Stimulated activated CD8-positive, alpha-beta memory T cell treated with anti-CD3 and anti-CD28 coated beads, Interleukin-15, amount 100 ng/mL, for 24 hours (primary cell): ENCODE measurements at places on chromosomes 1 and 21.

GRCh38 chr1:92291372-92291999 lies 7.3 kb downstream of the GLMN start:
- no peak for DNase-seq

DNA sequence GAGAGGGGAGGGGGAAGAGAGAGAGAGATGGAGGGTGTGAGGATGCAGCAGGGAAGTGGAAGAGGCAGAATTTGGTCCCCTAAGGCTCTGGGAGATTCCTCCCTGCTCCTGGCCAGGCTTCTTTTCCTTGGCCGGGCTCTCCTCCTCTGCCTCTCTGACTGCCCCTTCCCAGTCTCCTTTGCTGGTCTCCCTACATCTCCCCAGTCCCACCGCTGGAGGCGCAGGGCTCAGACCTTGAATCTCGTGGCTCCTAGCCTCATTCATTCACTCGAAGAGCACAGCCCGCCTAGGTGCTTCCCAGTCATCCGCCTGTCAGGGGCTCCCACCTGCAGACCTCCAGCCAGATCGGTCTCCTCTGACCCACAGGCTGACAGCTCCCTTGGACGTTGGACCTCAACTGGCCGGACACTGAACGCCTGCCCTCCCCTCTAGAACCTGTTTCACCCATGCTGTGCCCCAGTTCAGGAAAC lies 76.5 kb downstream of the VWA5B1 start:
- no peak for DNase-seq

DNA sequence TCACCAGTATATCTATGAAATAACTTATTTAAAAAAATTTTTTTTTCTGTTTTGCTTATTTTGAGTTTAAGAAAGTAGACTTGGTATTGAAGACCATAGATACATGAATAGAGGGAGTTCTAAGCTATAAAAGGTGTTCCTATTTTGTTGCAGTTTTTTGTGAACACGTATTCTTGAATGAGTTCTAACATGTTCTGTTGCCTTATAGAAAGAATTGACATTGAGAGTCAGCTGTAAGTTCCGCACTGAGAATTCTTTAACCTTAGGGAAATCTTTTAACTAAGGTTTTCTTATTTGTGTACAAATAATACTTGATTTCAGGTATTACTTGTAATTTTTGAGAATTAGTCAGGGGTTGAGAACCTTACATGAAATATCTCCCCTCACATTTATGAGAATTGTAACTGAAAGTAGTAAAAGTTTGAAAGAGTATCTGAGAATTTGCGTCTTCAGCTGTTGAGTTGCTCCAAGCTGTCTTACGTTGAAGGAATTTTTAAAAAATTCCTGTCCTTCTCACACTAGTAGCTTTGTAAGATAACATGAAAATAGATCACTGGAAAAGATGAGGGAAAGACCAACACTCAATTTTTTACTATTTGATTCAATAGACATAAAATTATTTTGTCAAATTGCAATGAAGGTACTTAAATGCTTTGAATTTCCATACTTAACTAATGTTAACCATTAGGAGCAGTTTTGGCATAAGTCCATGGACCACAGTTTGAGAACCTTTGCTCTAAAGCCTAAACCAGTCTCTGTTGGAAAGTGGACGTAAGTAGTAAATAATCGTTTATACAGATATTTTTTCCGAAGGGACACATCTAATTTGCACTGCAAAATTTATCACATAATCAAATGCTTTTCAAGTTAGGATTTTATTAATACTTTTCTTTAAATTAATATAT lies 3.8 kb downstream of the DR1 start:
- DNase-seq: no peak

GRCh38 chr1:222286011-222286410 lies 261.9 kb downstream of the HHIPL2 start:
- DNase-seq: no peak

DNA sequence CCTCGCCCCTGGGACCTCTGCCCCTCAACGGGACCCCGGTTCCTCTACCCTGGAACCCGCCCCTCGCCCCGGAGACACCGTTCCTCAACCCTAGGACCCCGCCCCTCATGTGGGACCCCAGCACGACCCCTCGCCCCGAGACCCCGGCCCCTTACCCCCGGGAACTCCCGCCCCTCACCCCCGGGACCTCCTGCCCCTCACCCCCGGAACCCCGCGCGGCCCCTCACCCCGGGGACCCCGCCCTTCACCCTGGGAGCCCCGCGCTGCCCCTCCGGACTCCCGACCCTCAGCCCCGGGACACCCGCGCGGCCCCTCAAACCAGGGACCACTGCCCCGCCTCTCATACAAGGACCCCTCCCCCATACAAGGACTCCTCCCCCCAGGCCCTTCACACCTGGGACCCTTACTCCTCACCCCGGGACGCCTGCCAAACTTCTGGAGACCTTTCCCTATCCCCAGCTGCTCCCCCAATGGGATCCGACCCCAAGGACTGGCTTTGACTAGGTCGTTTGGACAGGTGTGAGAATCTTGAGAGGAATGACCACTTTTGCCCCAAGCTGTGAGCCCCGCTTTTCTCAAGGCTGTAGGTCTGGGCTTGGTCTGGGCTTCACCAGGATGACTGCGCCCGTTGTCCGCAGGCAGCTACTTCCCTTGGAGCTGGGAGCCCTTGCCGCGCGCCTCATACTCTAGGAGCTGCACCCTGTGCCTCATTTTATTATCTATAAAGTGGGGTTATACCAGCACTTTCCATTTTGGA lies 843 bp downstream of the DIP2A start:
- DNase-seq: no peak

DNA sequence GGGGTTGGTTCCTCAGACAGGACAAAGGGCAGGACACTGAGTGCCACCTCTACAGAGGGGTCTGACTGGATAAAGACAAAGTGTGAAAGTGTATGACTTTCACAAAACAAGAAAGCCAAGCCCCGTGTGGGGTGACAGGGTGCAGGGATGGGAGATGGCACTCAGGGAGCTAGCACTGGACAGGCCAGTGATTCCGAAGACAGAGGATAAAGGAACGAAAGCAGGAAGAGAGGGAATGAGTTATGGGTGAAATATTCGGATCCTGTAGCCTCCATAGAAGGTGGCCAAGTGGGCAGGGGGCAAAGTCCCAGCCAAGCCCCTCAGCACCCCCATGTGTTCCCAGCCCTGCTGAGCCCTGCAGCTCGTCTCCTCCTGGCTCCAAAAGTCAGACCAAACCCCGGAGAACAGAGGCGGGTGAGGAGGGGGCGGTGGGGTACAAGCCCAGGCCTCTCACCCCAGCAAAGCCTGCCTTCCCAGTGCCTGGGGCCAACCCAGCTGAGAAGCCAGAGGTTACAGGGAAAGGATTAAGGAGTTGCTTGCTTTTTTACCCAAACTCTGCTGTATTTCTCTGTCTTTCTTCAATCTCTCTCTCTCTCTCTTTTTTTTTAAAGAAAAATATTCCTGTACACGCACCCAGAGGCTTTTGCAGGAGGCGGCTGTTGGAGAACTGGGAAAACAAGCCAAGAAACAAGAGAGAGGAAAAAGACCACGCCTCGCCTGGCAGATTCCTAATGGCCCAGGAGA lies 14.0 kb upstream of the WASF2 start:
- no peak for DNase-seq

GRCh38 chr1:89405275-89405929 lies 41.5 kb downstream of the GBP6 start:
- DNase-seq: no peak

GRCh38 chr1:16196874-16197273 lies 15.6 kb downstream of the ARHGEF19 start:
- DNase-seq: no peak

DNA sequence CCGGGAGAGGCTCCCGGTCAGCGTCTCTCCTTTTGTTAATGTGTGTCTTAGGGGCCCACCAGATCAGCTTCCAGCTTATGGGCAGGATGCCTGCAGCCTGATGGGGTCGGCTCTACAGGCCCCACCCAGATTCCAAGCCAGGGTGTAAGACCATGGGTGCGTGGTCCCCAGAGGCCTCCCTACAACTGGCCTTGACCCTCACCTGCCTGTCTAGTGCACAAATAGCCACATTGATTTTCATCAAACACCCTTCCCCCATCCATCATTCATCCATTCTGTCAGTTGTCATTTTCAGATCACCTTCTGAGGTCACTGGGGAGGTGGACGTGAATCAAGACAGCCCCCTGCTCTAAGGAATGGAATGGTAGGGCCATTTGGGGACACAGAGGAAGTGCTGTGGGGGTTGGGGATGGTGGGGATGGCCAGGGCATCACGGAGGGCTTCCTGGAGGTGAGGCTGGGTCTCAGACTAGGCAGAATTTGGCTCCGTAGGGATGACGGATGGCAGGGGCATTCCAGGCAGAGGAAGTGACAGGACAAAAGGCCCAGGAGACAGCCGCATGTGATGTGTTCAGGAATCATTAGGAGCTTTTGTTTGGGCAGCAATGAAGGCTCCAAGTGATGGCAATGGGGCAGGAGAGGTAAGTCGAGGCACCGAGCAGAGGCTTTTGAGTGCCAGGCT lies 118.8 kb downstream of the EPHB2 start:
- DNase-seq: no peak

- no peak for DNase-seq
These were observed 8.4 kb downstream of the HMGB4 start for GRCh38 chr1:33872275-33872674.

DNA sequence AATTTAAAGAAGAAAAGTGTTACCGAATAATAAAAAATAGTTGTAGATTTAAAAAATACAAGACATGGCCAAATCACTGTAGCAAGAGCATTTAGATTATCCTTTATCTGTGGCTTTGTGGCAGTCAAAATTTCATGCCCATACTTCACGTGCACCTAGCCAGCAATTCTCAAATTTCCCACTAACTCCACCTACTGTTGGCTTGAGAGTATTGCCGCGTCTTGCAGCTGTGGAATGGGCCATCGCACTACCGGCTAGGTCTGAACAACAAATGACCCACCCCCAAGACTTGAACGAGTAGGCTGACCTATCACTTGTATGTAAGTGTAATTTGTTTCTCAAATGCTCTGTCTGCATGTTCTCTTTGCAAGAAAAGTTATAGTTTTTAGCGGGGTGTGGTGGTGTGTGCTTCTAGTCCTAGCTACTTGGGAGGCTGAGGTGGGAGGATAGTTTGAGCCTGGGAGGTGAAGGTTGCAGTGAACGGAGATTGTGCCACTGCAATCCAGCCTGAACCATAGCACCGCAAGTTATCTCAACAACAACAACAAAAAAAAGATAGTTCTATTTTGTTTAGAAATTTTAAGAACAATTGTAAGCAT lies 4.1 kb downstream of the KRTAP13-4 start:
- no peak for DNase-seq

DNA sequence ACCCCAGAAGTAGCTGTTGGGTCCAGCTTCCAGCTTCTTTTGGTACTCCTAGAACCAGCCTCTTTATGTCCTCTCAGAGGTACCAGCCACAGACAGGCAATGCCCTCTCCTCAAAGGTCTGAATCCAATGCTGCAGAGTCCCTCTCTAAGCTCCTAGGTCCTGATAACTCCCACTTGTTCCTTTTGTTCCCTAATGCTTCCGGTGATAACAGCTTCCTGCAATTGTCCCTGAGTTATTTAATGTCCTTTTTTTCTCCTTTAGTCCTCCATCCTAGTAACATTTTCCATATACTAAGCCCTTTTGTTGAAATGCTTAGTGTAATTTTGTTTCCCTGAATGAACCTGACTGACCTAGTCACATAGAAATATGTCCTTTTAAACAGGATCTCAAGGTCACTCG lies 201.7 kb upstream of the BEND5 start:
- no peak for DNase-seq

- no peak for DNase-seq
These were observed 158.6 kb downstream of the SYT2 start for GRCh38 chr1:202551683-202552082.

GRCh38 chr1:226677027-226678020 lies 61.8 kb downstream of the ITPKB start:
- DNase-seq: no peak

GRCh38 chr1:39266269-39266668 lies 61.8 kb downstream of the MACF1 start:
- DNase-seq: no peak
